Stimulated activated CD8-positive, alpha-beta memory T cell treated with anti-CD3 and anti-CD28 coated beads, Interleukin-4, amount 100 ng/mL, for 1 hour (primary cell): ENCODE measurements at places on chromosomes 2 and 18.

DNA sequence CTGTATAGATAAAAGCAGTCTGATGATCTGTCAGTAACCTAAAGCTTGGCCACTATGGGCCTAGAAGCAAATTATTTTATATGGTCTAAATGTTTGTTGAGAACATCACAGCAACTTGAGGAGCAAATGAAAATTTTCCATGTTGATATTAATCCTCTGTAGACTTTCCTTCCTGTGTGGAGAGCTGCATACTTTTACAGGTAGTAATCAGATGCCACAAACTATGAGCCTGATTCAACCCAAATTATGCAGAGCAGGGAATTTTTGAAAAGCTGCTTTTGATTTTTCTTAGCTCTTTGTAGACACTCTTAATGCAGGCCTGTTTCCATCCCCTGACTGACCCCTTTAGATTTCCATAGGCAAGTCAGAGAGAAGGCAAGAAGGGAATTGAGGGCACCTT is 17.3 kb downstream of the PAX3 start:
- DNase-seq, result no peak

GRCh38 chr2:152363936-152364335 is 29.0 kb downstream of the FMNL2 start:
- DNase-seq, result no peak

GRCh38 chr2:12931186-12931844 is 214.6 kb downstream of the TRIB2 start:
- DNase-seq, result no peak

- DNase-seq, result no peak
Measured at GRCh38 chr2:145260674-145261073, 740.8 kb upstream of the ZEB2 start.

GRCh38 chr2:131492418-131493198 is 411 bp upstream of the MZT2A start:
- peak; percentile 79 for DNase-seq

GRCh38 chr2:17966798-17967197 is 88.3 kb downstream of the KCNS3 start:
- no peak for DNase-seq

DNA sequence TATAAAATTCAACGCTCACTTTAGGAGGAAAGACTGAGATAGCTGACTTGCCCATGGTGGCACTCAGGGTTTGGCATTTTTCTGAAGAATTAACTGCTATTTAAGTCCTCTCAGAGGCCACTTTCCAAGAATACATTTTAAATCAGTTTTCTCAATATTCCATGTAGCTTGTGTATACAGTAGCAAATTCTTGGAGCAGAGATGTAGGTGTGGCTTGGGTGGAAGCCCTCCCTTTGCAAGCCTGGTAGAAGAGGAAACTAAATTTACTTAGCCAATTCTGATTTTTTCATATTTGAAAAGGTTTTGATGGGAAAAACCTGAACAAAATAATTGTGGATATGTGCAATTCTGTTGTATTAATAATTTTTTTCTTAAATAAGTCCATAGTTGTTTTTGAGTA is 14.0 kb upstream of the ITGAV start:
- no peak for DNase-seq

- no peak for DNase-seq
Measured at GRCh38 chr2:102046135-102046986, 54.6 kb downstream of the IL1R2 start.

- no peak for DNase-seq
Measured at GRCh38 chr18:41444943-41445342, 510.1 kb upstream of the PIK3C3 start.

DNA sequence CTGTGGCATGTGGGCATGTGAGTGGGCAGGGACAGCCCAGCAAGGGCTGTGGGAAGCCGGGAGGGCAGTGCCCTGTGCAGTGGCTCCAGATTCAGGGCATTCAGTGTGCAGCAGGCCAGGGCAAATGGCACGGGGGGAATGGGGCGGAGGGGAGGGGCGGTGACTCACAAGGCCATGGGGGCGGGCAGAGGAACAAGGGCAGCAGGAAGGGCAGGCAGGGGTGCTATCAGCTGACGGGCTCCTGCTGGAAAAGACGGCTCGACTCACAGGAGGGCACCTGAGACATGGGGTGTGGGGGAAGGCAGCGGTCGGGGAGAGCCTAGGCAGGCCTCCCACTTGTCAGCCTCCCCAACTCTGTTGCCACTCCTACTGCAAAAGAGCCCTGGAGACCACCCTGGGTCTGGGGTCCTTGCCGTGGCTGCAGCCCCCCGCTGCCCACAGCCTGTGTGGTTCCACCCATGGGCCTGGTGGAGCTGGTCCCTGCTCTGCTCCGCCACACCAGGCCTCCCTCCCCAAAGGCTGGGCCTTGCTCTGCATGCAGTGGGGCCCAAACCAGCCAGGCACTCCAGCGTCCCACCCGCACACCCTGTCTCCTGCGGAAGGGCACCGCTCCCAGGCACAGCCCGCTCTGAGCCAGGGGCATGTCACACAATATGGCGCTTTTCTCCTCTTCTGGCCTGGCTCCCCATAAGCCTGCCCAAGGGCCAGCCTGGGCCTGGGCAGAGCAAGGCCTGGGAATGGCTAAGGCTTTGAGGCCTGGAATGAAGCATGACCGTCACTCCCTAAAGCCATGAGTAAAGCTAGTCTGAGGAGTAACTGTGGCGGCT is 25.9 kb downstream of the HS6ST1 start:
- no peak for DNase-seq

DNA sequence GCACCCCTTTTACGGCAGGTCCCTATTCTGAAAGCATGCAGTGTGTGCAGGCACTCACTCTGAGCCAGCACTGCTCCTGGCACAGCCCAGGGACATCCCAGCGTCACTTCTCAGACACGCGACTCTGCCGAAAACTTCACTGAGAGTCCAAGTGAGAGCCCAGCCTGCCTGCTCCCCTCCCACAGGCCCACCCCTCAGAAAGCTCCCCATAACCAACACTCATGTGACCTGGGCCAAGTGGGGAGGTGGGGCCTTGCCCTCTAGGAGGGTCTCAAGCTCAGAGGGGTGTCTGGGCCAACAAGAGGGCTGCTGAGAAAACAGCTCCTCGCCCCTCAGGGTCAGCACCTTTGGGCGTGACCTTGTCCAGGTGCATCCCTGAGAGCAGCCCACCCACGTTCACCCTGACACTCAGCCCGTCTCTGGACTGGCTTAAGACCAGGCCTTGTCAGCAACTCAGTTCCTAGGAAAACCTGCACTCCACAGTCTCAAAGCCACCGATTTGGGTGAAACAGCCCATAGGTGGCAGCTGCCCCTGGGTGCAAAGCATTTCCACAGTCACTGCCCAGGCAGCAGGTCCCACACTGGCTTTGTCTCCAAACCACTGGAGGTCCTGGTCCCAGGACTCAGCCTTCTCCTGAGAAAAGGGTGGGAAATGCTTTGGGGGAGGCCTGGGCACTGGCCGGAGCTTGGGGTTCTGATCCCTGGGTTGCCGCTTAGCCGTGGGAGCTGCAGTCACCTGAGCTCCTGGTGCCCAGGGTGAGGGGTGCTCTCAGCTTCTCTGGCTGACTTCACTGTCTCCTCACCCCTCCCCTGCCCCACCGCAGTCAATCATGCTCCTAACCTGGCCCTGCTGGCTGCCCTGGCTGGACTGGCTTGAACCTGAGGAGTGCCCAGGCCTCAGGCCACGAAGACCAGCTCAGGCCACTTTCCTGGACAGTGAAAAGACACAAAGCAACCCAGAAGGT is 209.6 kb downstream of the HDAC4 start:
- DNase-seq, result no peak

DNA sequence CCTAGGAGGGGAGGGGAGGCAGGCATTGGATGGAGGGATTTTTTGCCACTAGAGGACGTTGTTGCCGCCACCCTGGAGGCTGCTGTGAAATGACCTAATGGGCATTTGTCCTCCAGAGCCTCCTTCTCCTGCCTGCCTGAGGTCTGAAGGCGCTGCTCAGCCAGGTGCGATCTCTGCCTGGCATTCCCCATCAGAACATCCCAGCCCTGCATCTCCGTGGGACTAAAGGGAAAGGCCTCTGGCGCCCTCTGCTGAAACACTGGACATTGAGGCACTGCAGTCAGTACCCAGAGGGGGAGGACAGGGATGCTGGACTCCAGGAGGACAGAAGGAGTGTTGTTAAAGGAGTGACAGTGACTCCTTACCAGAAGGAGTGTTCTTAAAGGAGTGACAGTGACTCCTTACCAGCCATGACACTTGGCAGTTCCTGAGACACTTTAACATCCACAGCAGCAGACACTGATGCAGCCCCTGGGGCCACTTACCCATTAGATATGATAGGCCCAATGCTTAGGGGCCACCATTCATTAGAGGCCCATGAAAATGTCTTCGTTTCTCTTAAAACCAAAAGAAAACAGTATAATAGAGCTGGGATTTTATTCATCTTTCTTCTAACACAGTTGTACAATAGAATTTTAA is 17.0 kb downstream of the THNSL2 start:
- no peak for DNase-seq

DNA sequence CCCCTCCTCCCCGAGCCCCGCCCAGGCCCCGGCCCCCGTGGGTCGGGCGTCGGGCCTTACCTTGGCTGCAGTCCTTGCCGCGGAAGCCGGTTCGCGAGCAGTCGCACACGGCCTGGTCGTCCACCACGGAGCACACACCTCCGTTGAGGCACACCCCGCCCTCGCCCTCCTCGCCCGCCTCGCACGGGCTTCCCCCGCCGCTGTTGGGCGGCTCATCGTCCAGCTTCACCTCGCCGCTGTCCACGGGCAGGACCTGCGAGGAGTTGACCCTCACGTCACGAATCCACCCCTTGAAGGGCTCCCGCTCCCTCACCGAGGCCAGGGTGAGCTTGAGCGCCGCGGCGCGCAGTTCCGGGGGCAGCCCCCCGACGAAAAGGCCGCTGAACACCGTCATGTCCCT is 4.5 kb downstream of the NRXN1 start:
- no peak for DNase-seq

GRCh38 chr2:24448797-24449196 is 42.3 kb upstream of the NCOA1 start:
- DNase-seq, result no peak

DNA sequence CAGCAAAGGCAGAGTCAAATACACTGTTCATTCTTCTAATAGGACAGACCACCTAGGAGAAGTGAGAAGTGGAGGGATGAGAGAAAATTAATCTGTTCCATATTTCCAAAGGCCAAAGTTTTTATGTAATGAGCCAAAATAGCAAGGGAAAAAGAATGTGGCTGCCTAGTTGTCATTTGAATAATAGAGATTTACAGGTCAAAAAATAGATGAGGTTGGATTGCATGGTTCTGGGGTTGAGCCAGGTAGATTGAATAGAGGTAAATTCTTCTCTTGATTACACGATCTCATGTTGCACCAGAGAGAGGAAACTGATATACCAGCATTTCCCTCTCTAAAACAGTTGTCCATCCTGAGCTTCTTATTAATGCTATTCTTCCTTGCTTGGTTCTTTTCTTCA is 325.8 kb downstream of the CCDC178 start:
- no peak for DNase-seq
